ENCODE measurements at places on chromosomes 5 and 9.

GRCh38 chr5:34751807-34752736 lies 86.9 kb upstream of the TTC23L start:
- DNase-seq = no peak

DNA sequence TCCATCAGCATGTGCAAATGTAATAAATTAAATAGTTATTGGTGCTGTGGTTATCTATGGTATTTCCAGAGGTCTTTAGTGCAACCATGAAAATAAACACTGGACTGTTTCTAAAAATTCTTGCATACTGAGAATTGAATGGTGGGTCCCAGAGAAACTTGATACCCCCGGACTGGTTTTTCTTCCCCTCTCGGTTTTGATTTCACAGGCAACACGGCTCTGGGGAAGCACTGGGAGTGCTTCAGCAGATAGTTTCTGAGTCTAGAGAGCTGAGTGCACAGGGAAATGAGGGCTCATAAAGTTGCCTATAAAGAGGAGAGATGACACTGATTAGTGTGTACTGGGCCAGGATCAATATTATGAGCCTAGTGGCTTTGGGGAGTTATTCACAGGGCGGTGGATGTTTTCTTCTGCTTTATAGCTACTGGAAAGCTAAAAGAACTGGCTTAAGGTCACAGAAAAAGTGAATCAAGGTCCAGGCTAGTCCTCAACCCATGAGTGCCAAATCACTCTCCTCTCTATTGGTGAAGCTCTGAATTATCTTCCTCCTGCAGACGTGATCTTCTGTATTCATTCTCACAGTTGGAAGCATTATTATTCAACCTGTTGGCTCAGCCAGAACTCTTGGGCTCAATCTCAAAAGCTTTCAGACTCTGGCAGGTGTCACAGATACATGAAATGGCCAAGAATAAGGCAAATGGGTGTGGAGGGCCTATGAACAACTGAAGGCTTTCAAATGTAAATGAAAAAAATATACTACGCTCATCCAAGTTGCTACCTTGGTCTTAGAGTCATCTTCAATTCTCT lies 170.2 kb upstream of the HMHB1 start:
- DNase-seq = no peak

GRCh38 chr5:127820910-127821553 lies 117.8 kb downstream of the CCDC192 start:
- DNase-seq = no peak

GRCh38 chr9:23621188-23621587 lies 204.9 kb downstream of the ELAVL2 start:
- no peak for DNase-seq

GRCh38 chr9:123680352-123680751 lies 249.6 kb downstream of the DENND1A start:
- DNase-seq = no peak

DNA sequence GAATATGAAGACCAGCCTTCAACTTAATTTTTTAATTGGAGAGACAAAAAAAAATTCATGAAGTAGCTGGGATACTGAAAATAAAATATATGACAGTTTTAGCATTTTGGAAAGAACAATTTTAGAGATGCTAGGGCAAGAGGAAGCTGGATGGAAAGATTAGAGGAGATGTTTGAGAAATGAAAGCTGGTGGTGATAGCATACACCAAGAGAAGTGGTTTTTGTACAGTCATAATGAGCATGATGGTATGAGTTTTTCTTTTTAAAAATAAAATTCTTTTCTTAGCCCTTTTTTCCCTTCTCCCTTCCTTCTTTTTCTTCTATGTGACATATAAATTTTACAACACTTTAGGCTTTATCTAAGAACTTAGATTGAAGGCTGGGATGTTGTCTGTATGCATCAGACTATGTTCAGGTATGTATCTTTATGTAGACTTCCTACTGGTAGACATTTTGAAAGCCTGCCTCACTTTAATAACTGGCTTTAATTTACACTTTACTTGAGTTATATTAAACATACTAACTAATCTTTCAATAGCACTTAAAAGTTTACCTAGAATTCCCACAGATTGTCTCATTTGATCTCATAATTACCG lies 522.5 kb downstream of the TLE4 start:
- no peak for DNase-seq

GRCh38 chr5:66829826-66830225 lies 233.6 kb downstream of the MAST4 start:
- DNase-seq = no peak

Measured in heart right ventricle (tissue), 16 donors.